ENCODE measurements at places on chromosomes 3 and 15. TPM values are rescaled to one million over a fixed set of nuclear protein-coding genes. Genes with fewer than 3 reads are reported as not detected.

- DNase-seq, result no peak
These were observed 240.8 kb downstream of the NFKBIZ start for GRCh38 chr3:102089904-102090720.

DNA sequence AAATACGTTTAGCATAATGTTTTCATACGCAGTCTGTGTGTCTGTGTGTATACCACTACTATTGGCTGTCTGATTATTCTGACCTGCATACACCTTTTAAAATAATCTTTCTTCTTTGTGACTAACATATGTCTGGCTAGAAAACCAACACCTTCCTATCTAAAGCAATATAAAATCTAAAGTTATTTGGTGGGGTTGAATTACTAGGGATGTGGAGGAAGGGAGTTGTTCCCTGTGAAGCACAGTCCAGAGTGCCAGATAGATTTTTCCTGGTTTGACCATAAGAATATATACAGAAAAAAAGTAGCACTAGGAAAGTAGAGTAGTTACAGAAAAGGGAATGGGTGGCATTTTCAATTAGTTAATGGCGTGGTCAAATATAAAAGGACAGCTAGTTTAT, 918.8 kb downstream of the NAALADL2 start:
- DNase-seq, result no peak

The B4GALT4 gene
- 17.5 TPM for total RNA-seq

- DNase-seq, result no peak
These were observed 46.2 kb upstream of the SUCLG2 start for GRCh38 chr3:67700596-67700995.

DNA sequence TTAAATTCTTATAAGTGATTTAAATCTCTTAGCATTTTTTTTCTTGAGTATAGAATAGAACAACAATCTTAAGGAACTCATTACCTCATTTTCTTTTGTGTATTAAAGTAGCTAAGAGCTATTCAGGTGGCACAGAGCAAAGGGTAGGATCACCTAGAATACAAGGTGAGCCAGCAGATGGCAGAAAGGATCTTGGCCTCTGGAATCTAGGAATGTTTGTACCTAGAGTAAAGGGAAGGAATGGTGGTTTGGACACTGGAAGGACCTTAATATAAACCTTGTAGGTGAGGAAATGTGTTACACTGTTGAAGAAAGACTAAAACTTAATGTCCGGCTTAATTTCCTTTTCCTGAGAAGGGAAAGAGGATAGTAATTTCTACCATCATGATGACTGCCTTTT, 89.0 kb downstream of the GHSR start:
- DNase-seq, result no peak

DNA sequence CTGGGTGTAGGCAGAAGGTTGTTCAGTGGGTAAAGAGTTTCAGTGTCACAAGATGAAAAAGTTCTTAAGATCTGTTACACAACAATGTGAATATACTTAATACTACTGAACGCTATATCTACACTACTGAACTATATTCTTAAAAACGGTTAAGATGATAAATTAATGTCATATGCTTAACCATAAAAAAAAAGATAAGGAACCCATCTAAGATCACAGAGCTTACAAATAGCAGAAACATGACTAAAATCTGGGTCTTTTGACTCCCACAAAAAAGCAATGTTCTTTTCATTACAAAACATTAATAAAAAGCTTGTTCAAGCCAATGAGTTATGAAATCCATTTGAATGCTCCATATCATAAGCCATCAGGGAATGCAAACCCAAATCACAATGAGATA, 34.4 kb downstream of the UBR1 start:
- no peak for DNase-seq

The KLHL40 gene
- 159 TPM for total RNA-seq

The MORC1 gene
- not detected for total RNA-seq

The WNT5A gene
- total RNA-seq, result 45.7 TPM

- DNase-seq, result no peak
These were observed 22.1 kb downstream of the PRICKLE2 start for GRCh38 chr3:64203216-64203615.

The DCUN1D1 gene
- total RNA-seq, result 45.7 TPM

The TNK2 gene
- 31.4 TPM for total RNA-seq
